ENCODE measurements at places on chromosomes 2 and 18.

DNA sequence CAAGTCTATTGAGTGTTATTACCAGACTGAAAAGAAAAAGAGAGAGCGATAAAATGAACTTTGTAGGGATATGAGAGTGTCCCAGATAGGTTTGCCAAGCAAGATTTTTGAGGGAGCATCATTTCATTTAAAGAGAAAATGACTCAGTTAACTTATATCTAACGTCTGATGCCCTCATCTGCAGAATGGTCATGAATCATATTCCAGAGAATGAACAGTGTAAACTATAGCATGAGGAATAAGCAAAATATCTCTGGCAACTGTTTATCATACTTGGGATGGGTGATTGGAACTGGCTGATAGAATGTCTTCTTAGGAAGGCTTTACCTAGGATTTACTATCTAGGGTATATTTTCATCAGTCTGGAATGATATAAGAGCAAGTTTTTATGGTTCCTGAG, 289.4 kb downstream of the CMPK2 start:
- DNase-seq: no peak

DNA sequence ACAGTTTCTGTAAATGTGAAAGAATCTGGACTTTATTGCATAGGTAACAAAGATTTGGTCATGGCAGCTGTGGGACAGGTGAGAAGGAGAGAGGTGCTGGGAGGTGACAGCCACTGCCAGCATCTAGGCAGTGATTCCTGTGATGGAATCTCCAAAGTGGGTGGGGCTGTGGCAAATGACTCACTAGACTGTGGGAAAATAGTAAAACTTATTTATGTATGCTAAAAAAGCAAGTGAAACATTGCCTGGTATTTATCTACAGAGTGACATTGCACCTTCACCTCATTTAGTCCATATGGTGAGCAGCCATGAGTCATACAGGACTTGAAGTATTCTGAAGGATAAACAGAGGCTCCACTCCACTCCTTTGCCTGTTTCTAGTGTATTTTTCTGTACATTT, 145.3 kb upstream of the MEX3C start:
- DNase-seq: no peak

DNA sequence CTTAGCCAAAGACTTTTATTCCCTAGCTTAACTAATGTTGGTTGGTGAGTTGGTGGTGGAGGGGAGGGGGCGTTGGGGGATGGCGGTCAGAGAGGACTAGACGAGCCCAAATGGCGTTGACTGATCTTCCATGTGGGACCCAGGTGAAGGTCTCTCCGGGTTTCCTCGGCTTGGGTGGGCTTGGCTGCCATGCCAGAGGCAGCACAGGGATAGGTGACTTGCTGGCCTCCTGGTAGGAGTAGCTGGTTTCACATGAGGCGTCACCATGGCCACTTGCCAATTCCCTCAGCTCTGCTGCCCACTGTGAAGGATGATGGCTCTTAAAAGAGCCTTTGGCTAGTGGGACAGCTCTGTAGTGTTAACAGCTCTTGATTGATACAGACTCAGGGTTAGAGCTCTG, 1337.0 kb upstream of the FAM98A start:
- DNase-seq: no peak

DNA sequence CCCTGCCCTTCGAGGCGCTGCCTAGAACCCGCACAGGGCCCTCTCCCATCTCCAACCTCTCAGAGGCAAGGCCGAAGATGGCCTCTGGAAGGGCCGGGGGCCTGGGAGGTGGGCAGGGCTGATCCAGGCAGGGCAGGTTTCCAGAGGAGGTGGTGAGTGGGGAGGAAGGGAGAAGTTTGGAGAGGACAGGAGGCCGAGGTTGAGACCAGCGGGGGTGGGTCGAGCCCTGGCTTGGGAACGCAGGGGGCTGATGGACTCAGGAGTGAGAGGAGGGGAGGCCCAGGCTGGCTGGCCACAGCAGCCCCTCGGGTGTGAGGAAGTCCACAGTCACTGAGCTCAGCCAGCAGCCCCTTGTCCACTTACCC, 10.5 kb downstream of the CAPN10 start:
- DNase-seq: no peak

DNA sequence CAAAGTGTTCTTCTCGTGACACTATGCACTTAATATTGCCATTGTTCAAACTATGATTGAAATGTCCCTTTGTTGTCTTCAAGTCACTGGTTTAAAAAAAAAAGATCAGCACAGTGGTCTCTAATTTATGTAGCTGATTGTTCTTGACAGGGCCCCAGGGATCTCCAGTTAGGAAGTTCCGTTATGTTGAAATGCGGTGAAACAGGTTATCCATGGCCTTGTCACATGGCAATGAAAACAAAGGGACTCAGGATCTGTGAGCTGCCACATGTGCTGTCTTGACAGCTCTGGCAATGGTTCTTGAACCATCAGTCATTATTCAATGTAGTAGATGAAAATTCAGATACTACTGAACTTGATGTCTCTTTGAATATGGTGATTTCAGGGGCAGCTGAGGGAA, 147.4 kb downstream of the SETBP1 start:
- no peak for DNase-seq

DNA sequence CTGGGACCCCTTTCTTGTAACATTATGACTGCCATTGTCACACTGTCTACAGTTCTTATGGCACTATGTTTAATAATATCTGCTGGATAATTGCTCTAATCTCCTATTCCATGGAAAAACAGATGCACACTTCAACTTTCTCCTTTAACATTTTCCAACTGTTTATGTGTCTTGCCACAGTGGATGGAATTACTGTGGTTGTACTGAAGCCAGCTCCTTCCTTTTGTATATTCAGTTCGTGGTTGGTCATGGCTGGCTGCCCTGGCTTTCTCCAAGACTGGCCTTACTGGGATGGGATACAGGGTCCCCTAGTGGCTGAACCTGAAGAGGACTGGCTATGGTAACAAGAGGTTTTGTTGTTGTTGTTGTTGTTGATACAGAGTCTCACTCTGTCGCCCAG, 113.9 kb downstream of the SS18 start:
- DNase-seq: no peak

- DNase-seq: no peak
Measured at GRCh38 chr2:98985905-98986666, 50.1 kb upstream of the CRACDL start.

GRCh38 chr2:143357966-143358365, 228.7 kb downstream of the ARHGAP15 start:
- no peak for DNase-seq

- no peak for DNase-seq
Measured at GRCh38 chr2:81853341-81853740, 1548.8 kb upstream of the LRRTM1 start.

DNA sequence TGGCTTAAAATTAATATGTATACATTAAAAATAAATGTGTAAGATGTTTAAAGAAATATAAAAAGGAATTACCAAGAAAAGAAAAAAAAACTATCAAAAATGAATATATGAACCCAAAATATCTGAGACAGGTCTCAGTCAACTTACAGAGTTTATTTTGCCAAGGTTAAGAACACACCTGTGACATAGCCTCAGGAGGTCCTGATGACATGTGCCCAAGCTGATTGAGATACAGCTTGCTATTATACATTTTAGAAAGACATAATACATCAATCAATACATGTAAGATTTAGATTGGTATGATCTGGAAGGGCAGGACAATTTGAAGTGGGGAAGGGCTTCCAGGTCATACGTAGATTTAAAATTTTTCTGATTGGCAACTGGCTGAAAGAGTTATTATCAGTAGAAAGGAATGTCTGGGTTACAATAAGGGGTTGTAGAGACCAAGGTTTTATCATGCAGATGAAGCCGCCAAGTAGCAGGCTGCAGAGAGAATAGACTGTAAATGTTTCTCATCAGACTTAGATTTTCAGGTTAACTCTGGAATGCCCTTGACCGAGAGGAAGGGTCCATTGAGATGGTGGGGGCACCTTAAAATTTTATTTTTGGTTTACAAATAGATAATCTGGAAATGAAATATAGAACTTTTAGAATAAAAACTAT, 74.7 kb downstream of the EXOC6B start:
- no peak for DNase-seq
